ENCODE measurements at places on chromosomes 3 and 15.

DNA sequence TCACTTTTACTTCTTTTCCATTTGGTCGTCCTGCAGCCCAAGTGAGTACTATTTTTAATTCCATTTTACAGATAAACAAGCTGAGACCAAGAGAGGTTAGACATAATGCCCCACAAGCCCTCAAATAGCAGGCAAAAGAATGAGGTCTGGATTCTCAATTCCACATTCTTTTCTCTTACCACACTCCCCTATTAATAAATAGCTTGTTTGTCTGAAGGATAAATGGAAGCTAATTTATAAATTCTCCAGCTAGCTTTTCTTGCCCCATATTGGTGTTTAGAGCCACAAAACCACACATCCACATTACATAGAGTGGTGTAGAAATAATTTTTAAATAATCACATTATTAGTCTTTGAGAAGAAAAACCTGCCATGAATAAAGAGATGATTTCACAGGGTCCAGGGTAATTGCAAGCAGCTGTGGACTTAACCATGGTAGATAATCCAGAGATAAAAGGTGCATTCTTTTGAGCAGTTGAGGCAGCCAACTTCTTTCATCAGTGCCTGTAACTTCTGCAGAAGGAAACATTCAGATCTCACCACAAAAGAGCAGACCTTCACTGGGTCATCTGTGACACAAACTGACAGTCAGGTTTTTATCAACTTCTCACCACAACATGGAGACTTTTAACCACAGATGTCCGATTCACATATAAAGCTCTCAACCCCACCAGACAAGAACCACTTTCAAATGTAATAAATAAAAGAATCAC is 313.4 kb upstream of the STT3B start:
- no peak for DNase-seq

DNA sequence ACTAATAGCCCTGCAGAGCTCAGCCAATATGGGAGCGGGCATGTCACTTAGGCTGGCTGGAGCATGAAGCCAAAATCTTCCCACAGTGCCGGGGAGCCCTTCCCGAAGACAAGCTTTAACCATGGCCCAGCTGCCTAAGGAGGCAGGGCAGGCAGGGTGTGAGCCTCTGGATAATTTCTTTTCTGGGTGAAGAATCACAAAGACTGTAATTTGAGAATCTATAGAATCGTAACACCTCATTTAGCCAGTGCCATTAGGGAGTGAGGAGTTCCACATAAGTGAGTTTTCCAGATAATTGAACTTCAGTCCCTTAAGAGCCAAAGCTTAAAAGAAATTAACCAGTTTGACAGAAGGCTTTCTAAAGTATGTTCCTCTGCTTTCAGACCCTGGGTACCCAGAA is 40.2 kb upstream of the TLE3 start:
- DNase-seq = no peak

DNA sequence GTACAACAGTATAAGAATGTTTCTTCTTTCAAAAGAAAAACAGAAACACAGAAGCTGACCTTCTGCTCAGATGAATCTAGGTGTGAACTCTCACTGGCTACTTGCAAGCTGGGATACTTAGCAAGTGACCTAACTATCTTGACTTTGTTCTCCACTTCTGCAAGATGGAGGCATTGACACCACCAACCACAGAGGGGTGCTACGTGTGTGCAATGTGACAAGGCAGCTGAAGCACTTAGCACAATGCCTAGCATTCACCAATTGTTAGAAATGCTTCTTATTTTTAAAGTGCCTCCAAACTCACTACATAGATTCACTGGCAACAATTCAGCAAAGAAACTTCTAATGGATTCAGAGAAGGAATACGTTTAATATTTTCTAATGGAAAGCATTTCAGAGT is 331.4 kb upstream of the WNT5A start:
- no peak for DNase-seq

- DNase-seq = no peak
Observed at GRCh38 chr3:21017115-21017852, 733.7 kb downstream of the ZNF385D start.

DNA sequence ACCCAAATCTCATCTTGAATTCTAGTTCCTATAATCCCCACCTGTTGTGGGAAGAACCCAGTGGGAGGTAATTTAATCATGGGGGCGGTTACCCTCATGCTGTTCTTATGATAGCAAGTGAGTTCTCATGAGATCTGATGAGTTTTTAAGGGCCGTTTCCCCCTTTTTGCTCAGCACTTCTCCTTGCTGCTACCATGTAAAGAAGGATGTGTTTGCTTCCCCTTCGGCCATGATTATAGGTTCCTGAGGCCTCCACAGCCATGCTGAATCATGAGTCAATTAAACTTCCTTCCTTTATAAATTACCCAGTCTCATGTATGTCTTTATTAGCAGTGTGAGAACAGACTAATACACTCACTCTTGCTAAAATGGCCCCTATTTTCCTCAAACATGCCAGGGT is 374.7 kb downstream of the TUSC7 start:
- no peak for DNase-seq

DNA sequence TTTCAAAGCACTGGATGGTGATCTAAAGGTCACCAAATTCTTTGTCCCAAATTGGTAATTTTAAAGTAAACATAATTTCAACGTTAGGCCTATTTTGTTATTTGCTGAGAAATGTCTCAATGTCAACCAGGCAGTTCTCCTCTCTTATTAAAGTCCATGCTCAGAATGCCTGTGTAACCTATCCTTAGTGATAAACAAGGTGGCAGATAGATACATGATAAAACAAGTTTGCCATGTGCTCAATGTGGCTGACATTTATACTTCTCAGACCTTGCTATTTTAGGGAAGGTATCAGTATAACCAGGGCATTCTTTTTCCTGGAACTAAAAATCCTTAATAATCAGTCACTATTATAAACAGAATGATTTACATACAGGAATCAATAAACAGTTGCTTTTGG is 8.5 kb downstream of the MBNL1 start:
- DNase-seq = no peak

Data from stimulated activated CD4-positive, alpha-beta T cell treated with anti-CD3 and anti-CD28 coated beads, Interleukin-4, amount 100 ng/mL, for 4 hours (primary cell).